ENCODE measurements at places on chromosomes 3 and 15.

DNA sequence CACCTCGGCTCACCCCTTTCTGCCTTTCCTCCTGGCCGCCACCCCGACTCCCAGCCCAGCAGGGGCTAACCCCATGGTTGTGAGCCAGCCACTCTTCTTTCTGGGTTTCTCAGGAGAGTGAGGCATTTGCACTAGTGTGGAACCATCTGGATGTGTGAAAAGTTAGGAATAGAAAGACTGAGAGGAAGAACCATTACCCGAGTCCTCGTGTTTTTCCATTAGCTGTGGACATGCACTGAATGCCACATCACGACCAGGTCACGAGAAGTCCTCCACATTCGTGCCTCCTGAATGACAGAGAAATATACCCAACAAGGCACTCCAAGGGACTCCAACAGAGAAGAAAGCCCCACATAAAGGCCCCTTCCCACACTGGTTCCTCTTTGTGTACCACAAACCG is 18.0 kb upstream of the RAD18 start:
- DNase-seq: no peak

DNA sequence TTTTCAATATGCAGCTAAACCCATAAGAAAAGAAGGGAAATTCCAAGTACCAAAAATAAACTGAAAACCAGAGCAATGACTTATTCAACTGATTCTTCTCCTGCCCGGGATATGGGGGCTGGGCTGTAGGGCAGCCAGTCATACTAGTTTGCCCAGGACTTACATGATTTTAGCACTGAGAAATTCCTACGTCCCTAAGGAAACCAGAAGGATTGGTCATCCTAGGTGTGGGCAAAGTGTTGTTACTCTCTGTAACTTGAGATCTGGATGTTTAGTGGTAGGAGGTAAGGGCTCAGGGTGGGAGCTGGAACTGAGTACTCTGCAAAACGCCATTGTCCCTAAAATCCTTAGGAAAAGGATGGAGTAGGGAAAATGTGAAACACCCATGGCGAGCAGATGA is 1.2 kb upstream of the DAZL start:
- DNase-seq: no peak

- no peak for DNase-seq
Measured at GRCh38 chr15:86316726-86317383, 237.2 kb downstream of the AGBL1 start.

GRCh38 chr3:130424837-130425236 is 79.4 kb downstream of the COL6A5 start:
- no peak for DNase-seq

DNA sequence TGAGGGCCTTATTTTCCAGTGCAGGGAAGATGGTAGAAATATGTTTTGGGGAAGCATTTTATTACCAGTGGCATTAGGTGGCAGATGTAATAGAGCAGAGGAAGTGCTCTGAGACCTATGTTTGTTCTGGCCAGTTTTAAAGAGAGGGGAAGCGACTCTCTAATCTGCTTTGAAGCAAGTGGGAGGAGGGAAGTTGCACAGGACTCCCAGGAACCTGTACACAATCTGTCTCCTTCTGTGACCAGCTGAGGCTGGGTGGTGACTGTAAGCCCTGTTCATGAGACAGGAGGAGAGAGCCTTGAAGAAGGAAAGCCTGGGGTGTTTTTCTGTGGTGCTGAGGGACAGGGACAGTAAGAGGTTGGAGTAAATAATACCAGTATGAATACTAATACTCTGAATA is 60.5 kb downstream of the LPP start:
- DNase-seq: no peak

GRCh38 chr15:78047761-78048627 is 29.5 kb downstream of the TBC1D2B start:
- no peak for DNase-seq

- DNase-seq: no peak
Measured at GRCh38 chr3:82938821-82939328, 1177.4 kb upstream of the GBE1 start.

DNA sequence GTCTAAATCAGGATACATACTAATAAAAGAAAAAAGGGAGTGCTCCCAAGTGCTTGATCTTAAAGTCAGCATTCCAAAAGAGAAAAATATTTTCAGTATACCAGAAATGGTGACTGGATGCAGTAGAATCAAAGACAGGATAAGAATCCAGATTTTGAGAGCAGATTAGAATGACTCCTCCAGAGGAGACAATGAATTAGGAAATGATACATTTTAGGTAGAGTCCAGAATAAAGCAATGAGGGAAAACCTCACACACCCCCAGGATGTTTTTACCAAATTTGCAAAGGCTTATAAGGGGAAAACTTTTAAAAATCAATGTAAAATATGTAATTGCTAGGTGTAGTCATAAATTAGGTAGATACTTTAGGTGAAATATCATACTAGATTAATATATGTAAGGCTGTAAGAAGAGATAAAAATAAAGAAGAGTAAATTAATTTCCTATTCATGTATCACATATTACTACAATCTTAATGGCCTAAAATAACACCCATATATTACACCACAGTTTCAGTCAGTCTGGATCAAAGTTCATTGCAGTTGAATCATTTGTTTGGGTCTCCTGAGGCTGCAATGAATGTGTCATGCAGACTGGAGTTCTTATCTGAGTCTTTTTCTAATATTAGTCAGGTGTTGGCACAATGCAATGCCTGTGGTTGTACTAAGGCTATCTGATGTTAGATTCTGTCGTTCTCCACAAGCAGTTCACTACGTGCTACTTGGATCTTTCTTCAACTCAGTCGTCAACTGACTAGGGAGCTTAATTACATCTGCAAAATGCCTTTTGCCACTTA is 547.8 kb upstream of the EPHA6 start:
- no peak for DNase-seq

DNA sequence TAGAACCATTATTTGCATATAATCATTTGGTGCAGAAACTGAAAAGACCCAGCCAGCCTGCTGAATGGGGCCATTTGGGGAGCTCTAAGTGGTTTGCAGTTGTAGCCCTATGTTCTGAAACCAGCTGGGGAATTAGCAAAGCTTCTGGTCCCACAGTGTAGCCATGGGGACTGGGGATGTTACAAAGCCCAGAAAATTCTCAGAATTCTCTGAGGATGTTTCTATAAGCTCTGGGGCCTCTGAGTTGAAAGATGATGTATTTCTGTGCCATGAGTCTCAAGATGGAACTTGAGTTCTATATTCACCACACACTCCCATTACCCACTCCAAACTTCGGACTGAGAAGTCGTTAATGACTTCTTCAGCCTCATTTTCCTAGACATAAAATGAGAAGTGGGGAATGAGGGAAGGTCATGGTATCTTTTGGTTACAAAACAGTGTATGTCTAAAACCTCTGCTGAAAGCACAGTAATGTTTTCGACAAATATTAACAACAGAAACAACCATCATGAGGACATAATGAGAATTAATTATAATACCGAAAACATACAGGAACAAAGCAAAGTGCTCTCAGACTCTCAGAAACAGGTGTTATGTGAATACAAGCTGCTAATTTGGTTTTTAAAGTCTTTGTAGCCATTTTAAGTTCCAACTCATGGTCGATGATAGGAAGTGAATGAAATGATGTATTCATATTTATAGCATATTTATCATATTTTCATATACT is 89.4 kb downstream of the RFTN1 start:
- no peak for DNase-seq
